Jurkat, Clone E6-1 (cell line): ENCODE measurements at places on chromosomes 5 and 9.

- no peak for DNase-seq
Observed at GRCh38 chr5:172550096-172550765, 90.8 kb upstream of the NEURL1B start.

DNA sequence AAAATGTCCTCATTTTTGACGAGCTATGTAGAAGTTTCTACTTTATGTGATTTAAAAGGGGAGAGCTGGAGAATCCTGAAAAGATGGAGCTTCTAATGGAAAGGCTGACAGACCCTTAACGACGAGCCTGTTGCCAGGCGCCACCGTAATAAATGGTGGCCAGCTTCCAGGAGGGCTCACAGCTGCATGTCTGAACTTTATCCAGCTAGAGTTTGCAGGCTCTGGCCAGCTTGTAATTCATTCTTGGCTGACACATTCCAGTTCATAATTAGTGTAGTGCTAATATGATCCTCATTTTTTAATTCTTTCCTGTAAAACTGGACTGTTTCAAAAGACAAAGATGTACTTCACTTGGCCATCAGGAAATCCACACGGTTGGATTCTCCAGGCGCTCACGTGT, 246.7 kb downstream of the GAS1 start:
- DNase-seq: no peak

GRCh38 chr9:96154081-96154480, 147.9 kb downstream of the HSD17B3 start:
- DNase-seq: no peak

DNA sequence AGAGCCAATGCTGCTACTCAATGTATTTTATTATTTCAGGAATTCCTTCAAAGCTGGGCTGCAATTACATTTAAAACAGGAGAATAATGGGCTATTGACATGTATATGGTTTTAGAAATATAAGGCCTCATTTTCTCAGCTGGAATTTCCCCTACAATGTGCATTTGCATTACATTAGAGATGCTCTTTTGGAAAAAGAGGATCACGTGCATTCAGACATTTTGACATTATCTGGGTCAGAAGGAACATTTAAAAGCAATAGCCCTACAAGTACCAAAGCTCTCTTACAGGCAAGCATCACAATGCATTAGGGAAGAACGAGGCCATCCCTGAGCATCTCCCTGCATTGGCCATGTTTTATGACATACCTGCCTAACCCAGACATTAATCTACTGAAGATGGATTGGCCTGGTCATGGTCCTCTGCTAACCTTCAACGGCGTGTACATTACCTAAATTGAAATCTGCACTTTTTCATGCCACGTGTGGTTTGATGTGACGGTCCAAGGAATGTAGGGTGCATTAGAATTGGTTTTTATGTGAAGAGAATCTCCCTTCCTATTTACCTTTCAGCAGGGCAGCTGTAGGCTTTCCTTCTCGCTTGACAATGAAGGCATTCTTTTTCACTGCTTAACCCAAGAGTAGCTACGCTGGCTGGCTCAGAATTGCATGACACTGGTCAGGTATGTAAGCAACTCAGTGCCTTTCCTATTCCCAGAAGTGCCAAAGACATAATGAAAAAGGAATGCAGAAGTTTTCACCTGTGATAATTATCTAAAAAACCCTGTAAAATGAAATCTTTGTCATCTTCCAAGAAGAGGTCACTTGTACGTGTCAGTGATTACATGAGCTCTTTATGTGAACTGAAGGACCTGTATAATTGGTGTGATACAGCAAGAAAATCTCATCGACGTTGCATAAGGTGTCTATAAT, 212.3 kb upstream of the MPDZ start:
- no peak for DNase-seq

GRCh38 chr9:109765278-109765677, 14.7 kb upstream of the PALM2AKAP2 start:
- no peak for DNase-seq

DNA sequence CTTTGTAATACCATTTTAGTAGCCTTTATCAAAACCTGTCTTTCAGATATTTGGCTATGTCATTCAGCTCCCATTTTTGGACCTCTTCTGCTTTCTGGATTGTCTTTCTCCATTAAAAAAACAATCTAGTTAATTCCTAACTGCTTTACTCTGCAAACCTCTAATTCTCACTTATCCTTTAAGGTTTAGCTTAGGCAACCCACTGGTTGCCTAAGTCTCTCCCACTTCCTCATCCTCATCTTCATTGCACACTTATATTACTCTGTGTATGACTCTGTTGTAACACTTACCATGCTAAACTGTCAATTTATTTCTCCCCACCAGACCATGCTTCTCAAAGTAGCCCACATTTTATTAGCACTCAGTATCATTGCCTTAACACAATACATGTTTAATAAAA, 205.0 kb upstream of the DMRTA1 start:
- DNase-seq: no peak

DNA sequence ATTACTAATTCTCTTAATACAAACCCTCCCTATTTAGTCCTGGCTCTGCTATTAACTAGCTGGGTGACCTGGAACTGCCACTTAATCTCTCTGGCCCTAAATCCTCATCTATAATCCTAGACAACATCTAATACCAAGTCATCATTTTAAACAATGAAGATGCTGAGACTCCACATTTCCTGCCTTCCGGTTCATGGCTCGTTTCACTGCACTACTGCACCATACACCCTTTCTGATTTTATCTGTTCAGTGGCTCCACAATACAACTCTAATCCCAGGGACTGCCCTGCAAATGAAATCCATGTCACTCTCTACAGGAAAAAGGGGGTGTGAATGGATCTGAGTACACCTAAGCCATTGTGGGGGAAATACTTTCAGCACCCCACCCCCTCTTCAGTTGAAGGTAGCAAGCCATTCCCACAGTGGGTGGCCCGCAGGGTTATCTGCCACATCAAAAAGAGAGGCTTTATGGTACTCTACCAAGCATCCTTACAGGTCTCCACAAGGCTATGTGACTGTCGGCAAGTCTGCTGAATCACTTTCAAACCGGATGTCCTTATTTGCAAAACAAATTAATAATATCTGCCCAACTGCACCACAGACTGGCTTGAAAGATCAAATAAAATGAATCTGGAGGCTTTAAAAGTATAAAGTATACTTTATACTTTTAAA, 89.5 kb downstream of the EPB41L4A start:
- peak; percentile 50 for DNase-seq

- no peak for DNase-seq
Observed at GRCh38 chr9:94993160-94993820, 266.8 kb downstream of the AOPEP start.
